Mesothelial cell of epicardium (in vitro differentiated cells): ENCODE measurements at places on chromosomes 2 and 18. TPM values are rescaled to one million over a fixed set of nuclear protein-coding genes. Genes with fewer than 3 reads are reported as not detected.
A peak's percentile ranks its signal among the peaks of the same experiment; 100 is the strongest.

DNA sequence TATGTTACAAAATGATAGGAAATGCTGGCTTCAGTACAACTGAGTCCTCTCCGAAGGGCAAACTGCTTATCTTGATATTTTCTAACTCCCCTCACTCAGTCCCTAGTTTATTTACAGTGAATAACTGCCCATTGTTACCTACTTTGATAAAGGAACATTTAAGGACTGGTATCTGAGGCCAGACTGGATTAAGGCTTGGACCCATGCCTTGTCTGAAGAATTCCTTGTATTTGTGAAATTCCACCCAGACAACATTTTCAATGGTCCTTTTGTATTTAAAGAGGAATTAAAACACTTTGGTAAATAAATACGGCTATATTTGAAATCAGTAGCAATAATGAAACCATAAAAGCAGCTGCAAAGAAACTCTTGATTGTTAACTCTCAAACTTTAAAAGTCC is 58.3 kb downstream of the PELI1 start:
- H3K4me3 ChIP-seq, result no peak overlapping the region
- H3K36me3 ChIP-seq, result peaks cover under 1% of the 10 kb centered on the region
- no peak for DNase-seq
- peaks cover 54% of the 10 kb centered on the region for H3K4me1 ChIP-seq
- no peaks in the 10 kb centered on the region for H3K27me3 ChIP-seq

- no peak for DNase-seq
- H3K36me3 ChIP-seq, result no peaks in the 10 kb centered on the region
- H3K27me3 ChIP-seq, result peaks cover 61% of the 10 kb centered on the region
- peak overlapping the region; percentile 78 for H3K4me3 ChIP-seq
These were observed 616 bp downstream of the EML6 start for GRCh38 chr2:54723996-54724559.

- no peak overlapping the region for H3K27ac ChIP-seq
- DNase-seq, result no peak
- H3K4me3 ChIP-seq, result no peak overlapping the region
- no peaks in the 10 kb centered on the region for H3K4me1 ChIP-seq
These were observed 362.7 kb downstream of the CPS1 start for GRCh38 chr2:210919128-210919527.

DNA sequence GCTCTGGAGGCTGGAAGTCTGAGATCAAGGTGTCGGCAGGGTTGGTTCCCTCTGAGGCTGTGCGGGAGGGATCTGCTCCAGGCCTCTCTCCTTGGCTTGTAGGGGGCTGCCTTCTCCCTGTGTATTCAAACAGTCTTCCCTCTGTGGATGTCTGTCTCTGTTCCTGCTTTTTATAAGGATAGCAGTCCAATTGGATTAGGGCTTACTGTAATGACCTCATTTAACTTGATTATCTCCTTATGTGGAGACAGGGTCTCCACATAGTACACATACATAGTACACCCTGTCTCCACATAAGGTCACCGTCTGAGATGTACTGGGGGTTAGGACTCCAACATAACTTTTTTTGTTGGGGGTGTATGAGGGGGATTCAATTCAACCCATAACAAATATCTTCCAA is 30.5 kb downstream of the TCF7L1 start:
- peaks cover 6% of the 10 kb centered on the region for H3K36me3 ChIP-seq
- H3K4me3 ChIP-seq, result no peak overlapping the region
- peaks cover 49% of the 10 kb centered on the region for H3K4me1 ChIP-seq
- H3K27ac ChIP-seq, result peak overlapping the region; percentile 77
- no peaks in the 10 kb centered on the region for H3K27me3 ChIP-seq
- no peak for DNase-seq

DNA sequence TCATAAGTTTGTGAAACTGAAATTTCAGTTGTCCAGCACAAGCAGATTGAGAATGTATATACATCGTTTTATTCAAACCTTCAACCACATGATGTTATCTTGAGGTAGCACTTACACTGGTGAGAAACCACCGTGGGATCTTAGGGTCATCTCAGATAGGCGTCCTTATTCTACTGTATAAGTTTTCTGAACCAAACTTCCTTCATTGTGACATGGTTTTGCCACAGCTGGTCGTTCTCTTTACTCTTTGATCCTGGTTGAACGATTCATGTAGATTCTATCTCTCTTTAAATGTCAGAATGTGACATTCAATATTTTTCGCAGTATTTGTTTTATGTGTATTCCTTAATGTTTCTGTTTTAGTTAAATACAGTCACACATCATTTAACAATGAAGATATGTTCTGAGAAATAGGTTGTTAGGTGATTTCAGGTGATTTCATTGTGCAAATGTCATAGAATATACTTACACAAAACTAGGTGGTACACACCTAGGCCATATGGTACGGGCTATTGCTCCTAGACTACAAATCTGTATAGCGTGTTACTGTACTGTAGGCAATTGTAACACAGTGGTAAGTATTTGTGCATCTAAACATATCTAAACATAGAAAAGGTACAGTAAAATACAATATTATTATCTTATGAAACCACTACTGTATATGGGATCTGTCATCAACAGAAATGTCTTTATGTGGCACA is 17.9 kb upstream of the ARHGAP25 start:
- H3K4me1 ChIP-seq, result no peaks in the 10 kb centered on the region
- no peak for DNase-seq
- no peak overlapping the region for H3K4me3 ChIP-seq
- H3K36me3 ChIP-seq, result no peaks in the 10 kb centered on the region

DNA sequence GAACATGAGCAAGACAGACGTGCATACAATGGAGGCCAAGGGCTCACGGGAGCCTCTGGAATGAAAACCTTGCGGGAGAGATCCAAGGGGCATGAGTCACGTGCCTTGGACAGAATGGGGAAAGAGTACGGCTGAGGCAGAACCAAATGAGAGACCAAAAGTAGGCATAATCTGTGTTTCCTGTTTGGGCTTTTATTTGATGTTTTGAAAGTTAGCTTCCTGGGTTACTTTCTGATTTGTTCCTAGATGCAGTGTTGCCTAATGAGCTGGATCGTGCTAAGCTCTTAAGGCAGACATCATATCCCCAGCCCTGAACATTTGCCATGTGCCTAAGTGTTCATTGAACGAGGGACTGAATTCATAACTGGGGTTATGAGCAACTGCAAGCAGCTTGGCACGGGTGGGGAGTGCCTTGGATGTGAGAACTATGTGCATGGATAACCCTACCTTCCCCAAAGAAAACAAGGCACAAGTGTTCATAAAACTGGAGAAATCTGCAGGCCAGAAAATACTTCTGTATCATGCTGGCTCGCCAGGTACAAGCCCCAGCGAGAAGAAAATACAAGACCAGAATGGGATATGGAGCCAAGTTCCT is 60.3 kb upstream of the RPL31 start:
- H3K4me3 ChIP-seq, result no peak overlapping the region
- H3K27ac ChIP-seq, result no peak overlapping the region
- DNase-seq, result no peak
- no peaks in the 10 kb centered on the region for H3K4me1 ChIP-seq

DNA sequence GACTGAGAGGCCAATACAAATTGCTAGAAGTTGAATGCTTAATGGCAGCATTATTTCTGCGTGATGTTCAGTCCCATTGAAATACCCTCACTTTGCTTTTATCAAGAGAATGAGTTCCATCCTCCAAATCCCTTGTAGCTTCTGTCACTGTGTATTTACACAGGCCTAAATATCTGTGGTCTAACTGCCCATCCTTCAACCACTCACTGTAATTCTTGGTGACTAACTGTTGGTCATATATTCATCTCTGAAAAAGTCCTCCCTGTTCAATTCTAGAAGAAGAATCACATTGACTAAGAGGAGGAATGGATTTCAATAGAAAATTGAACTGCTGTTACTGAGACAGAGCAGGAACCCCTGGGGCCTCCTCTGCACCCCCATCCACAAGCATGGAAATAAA is 74.2 kb upstream of the L3MBTL4 start:
- H3K4me1 ChIP-seq, result peaks cover 27% of the 10 kb centered on the region
- DNase-seq, result no peak
- H3K27me3 ChIP-seq, result no peaks in the 10 kb centered on the region
- no peaks in the 10 kb centered on the region for H3K36me3 ChIP-seq

DNA sequence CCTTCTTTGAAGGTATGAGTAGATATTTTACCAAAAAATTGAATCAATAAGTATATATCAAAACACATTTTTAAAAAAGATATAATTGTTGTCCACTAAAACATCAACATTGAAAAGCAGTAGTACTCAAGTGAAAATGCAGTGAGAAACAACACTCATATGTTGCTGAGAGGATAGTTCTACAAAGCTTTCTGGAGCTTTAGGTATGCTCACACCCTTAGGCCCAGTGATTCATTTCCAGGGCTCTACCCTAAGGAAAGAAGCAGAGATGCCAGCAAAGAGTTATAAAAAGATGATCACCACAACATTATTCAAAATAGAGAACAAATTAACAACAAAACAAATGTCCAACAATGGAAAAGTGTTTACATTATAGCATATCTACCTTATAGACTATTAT is 197.3 kb upstream of the CCDC150 start:
- no peak overlapping the region for H3K27ac ChIP-seq
- no peaks in the 10 kb centered on the region for H3K27me3 ChIP-seq
- DNase-seq, result no peak
- no peak overlapping the region for H3K4me3 ChIP-seq
- H3K4me1 ChIP-seq, result peaks cover 4% of the 10 kb centered on the region
- no peaks in the 10 kb centered on the region for H3K36me3 ChIP-seq

- H3K4me3 ChIP-seq, result no peak overlapping the region
- no peaks in the 10 kb centered on the region for H3K36me3 ChIP-seq
- H3K27me3 ChIP-seq, result no peaks in the 10 kb centered on the region
- no peaks in the 10 kb centered on the region for H3K4me1 ChIP-seq
- no peak overlapping the region for H3K27ac ChIP-seq
- no peak for DNase-seq
These were observed 58.7 kb upstream of the ZNF397 start for GRCh38 chr18:35182151-35182550.

GRCh38 chr2:68835621-68836020 is 35.6 kb downstream of the BMP10 start:
- peaks cover 3% of the 10 kb centered on the region for H3K4me1 ChIP-seq
- peaks cover 10% of the 10 kb centered on the region for H3K27me3 ChIP-seq
- H3K36me3 ChIP-seq, result no peaks in the 10 kb centered on the region

- peak overlapping the region; percentile 70 for H3K4me3 ChIP-seq
- H3K27ac ChIP-seq, result peak overlapping the region; percentile 100
- DNase-seq, result no peak
These were observed 47.3 kb downstream of the C2orf42 start for GRCh38 chr2:70143314-70144150.

DNA sequence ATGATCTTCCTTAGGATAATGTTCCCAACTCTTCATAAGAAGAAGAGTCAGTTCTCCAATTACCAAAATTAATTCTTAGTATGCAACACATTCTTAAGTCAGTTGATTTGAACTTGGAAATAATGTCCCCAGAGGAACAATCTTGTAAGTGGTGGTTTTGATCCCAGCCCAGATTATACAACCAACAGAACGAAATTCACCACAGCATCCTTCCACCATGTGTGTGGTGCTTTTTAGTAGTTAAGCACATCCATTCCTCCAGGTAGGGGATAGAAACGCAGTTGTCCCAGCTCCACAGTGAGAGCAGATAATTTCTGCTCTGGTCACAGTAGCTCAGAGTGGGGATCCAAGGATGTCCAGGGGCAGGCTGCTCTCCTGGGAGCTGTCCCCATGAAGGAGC is 161.7 kb upstream of the SLC39A10 start:
- H3K4me3 ChIP-seq, result no peak overlapping the region
- no peaks in the 10 kb centered on the region for H3K36me3 ChIP-seq
- peaks cover 7% of the 10 kb centered on the region for H3K4me1 ChIP-seq
- H3K27me3 ChIP-seq, result no peaks in the 10 kb centered on the region
- H3K27ac ChIP-seq, result no peak overlapping the region

- H3K27ac ChIP-seq, result no peak overlapping the region
- no peaks in the 10 kb centered on the region for H3K27me3 ChIP-seq
- H3K4me1 ChIP-seq, result no peaks in the 10 kb centered on the region
- H3K36me3 ChIP-seq, result no peaks in the 10 kb centered on the region
- no peak for DNase-seq
These were observed 108.5 kb downstream of the SOCS6 start for GRCh38 chr18:70397259-70397925.

- no peak overlapping the region for H3K4me3 ChIP-seq
- no peak overlapping the region for H3K27ac ChIP-seq
- H3K36me3 ChIP-seq, result peaks cover 2% of the 10 kb centered on the region
These were observed 207.6 kb upstream of the CCDC150 start for GRCh38 chr2:196431957-196432356.

DNA sequence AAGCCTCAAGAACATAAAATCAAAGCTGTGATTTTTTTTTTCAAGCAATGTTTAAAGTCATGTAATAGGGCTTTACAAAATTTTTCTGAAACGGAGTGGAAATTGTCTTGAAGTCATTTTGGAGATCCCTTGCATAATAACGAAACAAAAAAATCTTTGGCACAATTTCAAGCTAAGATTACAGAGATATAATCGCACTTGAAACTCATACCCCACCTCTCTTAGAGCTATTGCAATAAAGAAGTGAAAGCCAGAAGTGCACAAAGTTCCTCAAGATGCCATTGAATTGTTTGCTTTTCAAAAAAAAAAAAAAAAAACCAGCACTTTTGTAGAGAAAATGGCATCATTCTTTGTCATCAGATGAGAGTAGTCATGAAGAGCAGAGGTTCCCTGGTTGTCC is 152.3 kb downstream of the PAX3 start:
- H3K4me3 ChIP-seq, result no peak overlapping the region
- DNase-seq, result no peak
- no peaks in the 10 kb centered on the region for H3K27me3 ChIP-seq
- no peaks in the 10 kb centered on the region for H3K36me3 ChIP-seq
- peaks cover 1% of the 10 kb centered on the region for H3K4me1 ChIP-seq
- no peak overlapping the region for H3K27ac ChIP-seq

GRCh38 chr2:39735648-39736047 is 43.4 kb downstream of the THUMPD2 start:
- DNase-seq, result no peak
- H3K4me1 ChIP-seq, result peaks cover 14% of the 10 kb centered on the region
- H3K27me3 ChIP-seq, result no peaks in the 10 kb centered on the region
- peaks cover 40% of the 10 kb centered on the region for H3K36me3 ChIP-seq
- H3K4me3 ChIP-seq, result no peak overlapping the region
- H3K27ac ChIP-seq, result no peak overlapping the region

DNA sequence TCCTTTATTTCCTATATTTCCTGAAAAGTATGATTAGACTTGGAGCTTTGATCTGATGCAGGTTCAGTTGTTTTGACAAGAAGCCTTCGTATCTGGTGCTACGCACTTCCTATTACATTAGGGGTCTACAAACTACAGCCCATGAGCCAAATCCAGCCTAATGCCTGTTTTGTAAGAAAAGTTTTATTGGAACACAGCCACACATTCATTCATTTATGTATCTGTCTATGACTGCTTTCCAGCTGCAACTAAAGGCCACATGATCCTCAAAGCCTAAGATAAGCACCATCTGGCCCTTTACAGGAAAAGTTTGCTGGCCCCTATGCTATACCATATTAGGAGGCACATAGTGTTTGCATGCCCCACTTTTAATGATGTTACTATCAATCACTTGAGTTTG is 26.0 kb downstream of the EIF2AK3 start:
- H3K27ac ChIP-seq, result peak overlapping the region; percentile 84
- no peaks in the 10 kb centered on the region for H3K36me3 ChIP-seq
- no peaks in the 10 kb centered on the region for H3K27me3 ChIP-seq
- no peak overlapping the region for H3K4me3 ChIP-seq

Gene BMP10
- total RNA-seq, result 0.13 TPM in 1 of 3 replicates, not detected in the others

Gene SMYD1
- total RNA-seq, result not detected in 3 replicates

Gene NBAS
- 50.0 to 55.2 TPM (median 52.9 TPM) in 3 replicates for total RNA-seq

Gene HRH4
- 0.07 TPM in 1 of 3 replicates, not detected in the others for total RNA-seq

Gene TTLL4
- 54.8 to 65.5 TPM (median 61.8 TPM) in 3 replicates for total RNA-seq

Gene GAL3ST2
- 0.86 to 1.1 TPM (median 1.1 TPM) in 3 replicates for total RNA-seq

Gene TDRD15
- not detected in 3 replicates for total RNA-seq

Gene WDR7
- 22.8 to 28.0 TPM (median 27.4 TPM) in 3 replicates for total RNA-seq
